ENCODE measurements at places on chromosomes 13 and 19.
A peak's percentile ranks its signal among the peaks of the same experiment; 100 is the strongest.

DNA sequence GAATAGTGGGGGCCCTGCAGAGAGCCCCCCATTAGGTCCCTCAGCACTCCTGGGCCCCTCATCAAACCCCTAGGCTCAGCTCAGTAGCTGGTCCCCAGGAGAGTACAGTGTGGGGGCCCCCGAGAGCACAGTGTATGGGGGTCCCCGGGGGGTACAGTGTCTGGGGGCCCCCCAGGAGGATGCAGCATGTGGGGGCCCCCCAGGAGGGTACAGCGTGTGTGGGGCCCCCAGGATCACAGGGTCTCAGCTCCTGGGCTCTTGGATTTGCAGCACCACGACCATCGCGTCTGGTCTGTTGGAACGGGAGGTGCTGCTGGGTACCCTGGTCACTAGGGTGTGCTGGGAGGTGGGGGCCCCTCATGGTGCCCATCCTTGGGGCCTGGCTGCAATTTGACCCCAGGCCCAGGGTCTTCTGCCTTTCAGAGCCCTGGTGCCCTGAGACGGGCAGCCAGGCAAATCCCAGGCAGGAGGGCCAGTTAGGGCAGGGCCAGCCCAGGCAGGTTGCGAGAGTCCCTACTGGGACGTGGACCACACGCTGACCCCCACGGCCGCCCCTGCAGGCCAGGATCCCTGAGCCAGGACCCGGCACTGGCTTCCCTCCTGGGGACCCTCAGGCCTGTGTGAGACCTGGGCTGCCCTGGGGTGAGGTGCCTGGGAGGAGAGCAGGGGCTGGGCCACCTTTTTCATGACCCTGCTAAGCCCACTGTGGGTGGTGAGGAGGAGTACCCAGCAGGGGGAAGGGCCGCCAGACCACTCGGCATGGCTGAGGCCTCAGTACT lies 13.6 kb downstream of the CBARP start:
- no peak for DNase-seq

- no peak for DNase-seq
Observed at GRCh38 chr13:84684804-84685203, 802.5 kb upstream of the SLITRK1 start.

- no peak for DNase-seq
Observed at GRCh38 chr13:21641629-21642028, 29.2 kb upstream of the FGF9 start.

DNA sequence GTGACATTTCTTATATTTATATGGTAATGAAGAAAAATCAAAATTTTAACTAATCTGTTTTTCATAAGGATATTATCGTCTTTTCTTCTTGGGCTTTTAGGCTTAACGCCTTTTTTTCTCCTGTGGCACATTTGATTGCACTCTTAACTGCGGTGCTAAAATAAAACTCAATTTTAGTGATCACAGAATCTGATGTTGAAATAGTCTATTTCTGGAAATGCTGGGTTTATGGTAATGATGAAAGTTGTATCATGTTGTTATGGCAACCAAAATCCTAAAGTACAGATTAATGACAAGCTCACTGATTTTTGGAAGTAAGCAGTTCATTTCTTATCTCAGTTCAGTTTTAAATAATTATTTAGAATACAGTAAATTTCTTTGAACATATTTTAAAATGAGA lies 85.3 kb downstream of the COG6 start:
- no peak for DNase-seq

- no peak for DNase-seq
Observed at GRCh38 chr13:49836516-49836915, 44.0 kb upstream of the KPNA3 start.

DNA sequence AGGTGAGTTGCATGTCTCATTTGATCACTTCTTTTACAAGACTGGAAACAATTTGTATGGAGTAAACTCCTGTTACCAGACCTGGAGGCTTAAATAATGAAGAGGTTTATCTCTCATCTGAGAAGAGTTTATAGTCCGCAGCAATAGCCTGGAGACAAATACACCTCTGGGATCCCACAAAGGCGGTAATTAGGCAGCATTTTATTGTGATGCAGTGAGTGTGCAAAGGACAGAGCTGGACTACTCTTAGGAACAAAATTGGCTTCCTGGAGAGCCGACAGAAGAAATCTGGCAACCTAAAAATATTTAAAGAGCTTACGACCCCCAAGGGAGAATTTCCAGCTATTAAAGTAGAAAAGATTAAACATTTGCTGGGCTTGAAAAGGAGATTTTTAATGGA lies 11.8 kb upstream of the KATNAL1 start:
- no peak for DNase-seq

- no peak for DNase-seq
Observed at GRCh38 chr19:4556597-4557127, 2.8 kb downstream of the SEMA6B start.

DNA sequence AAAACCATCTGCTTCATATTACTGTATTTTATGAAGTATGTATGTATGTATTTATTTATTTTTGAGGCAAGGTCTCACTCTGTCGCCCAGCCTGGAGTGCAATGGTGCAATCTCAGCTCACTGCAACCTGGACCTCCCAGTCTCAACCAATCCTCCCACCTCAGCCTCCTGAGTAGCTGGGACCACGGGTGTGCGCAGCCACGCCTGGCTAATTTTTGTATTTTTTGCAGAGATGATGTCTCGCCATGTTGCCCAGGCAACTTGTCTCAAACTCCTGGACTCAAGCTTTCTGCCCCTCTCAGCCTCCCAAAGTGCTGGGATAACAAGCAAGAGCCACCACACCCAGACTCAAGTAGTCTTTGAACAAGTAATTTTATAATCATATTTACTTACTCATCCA lies 5.5 kb downstream of the KATNAL1 start:
- peak; percentile 29 for DNase-seq

DNA sequence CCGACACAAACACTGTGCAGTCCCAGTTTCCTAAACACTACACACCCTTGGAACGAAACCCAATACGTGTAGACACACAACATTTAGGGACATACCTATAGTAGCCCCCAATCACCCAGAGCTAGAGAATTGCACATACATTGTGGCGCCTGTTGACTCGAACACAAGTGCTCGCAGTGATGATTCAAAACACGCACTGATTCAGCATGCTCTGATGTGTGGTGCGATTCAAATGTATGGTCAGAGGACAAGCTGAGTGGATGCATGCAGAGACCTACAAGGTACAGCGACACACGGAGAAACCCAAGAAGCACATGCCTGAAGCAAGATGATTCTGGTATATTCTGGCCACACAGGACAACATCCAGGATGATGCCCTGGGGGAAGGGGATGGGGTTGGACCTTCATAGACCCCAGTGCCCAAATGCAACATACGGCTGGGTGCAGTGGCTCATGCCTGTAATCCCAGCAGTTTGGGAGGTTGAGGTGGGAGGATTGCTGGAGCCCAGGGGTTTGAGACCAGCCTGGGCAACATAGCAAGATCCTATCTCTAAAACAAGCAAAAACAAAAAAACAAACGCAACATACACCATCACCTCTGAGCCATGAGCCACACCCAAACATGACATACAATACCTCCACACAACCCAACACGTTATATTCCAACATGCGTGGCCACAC lies 997 bp upstream of the KCNN4 start:
- DNase-seq, result no peak

DNA sequence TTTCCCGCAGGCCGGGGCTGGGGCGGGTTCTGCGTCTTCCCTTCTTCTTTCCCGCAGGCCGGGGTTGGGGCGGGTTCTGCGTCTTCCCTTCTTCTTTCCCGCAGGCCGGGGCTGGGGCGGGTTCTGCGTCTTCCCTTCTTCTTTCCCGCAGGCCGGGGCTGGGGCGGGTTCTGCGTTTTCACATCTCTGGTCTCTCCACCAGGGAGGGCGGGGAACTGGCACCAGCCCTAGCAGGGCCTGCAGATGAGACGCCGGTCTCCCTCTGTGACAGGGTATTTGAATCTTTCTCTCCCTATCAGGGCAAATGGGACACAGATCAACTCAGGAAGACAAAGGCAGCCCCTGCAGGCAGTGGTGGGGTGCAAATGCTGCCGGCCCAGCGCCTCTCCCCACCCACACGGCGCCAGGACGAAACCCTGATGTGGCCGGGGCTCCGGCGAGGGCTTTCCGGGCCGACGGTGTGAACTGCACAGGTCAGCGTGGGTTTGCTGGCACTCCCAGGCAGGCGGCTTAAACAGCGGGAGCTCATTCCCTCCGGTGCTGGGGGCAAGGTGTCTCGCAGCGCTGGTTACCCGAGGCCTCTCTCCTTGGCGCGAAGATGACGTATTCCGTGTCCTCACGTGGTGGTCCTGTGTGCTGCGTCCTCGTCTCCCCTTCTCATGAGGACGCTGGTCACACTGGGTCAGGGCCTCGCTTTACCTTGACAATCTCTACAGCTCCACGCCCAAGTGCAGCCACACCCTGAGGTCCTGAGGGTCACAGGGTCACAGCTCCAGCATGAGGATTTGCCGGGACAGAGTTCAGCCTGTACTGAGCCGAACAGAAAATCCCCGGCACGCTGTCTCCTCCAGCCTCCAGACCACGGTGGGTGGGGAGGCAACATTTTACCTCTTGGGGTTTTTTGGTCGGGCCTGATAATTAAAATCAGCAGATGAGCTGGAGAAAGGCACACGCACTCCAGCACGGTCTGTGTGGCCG lies 717 bp upstream of the C13orf46 start:
- no peak for DNase-seq

DNA sequence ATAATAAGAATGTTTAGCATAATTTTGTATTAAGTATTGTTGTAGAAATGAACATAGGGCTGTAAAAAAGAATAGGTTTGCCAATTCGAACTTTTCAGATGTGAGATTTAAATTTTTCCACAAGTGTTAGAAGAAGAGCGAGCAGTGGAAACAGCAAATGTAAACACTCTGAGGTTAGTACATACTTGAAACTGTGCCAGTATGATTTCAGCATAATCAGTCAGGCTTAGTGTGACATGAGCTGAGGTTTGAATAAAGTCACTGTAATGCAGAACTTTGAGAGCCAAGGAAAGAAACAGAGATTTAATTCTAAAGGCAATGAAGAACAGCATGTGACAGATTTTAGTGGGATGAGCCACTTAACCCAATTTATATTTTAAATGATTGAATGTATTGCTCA lies 2166.4 kb downstream of the PCDH9 start:
- DNase-seq, result no peak

DNA sequence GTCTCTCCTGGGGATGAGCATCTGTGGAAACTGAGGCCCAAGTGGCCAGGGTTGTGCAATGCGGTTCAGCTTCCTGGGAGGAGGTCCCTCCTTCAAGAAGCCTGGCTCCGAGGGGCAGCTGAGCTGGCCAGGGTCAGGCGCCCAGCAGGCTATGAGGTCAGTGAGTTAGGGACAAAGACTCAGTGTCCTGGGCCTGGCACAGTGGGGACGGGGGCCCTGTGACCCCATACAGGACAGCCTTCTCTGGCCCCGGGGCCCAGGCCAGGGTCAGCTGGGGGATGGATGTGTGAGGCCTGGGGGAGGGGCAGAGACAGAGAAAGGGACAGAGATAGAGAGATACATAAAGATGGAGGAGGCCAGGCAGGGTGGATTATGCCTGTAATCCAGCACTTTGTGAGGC lies 3.0 kb upstream of the IL12RB1 start:
- no peak for DNase-seq

- DNase-seq, result peak; percentile 46
Observed at GRCh38 chr19:18390065-18390907, 4.3 kb downstream of the GDF15 start.

DNA sequence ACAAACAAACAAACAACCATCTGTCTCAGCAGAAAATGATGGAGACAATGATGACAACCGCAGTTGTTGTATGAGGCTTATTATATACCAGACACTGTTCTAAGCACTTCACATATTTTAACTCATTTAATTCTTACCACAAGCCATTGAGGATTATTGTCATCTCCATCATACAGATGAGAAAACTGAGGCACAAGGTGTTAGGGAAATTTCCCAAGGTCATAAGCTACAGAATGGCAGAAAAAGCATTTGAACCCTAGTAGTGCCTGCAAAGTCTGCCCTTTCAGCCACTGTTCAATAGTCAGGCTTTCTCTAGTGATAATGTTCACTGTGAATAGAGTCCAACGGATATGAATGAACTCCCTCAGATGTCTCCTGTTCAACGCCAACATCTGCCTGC lies 60.1 kb downstream of the GPALPP1 start:
- DNase-seq, result no peak

- no peak for DNase-seq
Observed at GRCh38 chr19:10118960-10119359, 739 bp downstream of the EIF3G start.

GRCh38 chr19:17107546-17108452 lies 32.2 kb downstream of the MYO9B start:
- peak; percentile 96 for DNase-seq

- no peak for DNase-seq
Observed at GRCh38 chr13:88339271-88339741, 668.1 kb downstream of the SLITRK5 start.

GRCh38 chr19:1068009-1069001 lies 1.3 kb downstream of the ARHGAP45 start:
- DNase-seq, result no peak

DNA sequence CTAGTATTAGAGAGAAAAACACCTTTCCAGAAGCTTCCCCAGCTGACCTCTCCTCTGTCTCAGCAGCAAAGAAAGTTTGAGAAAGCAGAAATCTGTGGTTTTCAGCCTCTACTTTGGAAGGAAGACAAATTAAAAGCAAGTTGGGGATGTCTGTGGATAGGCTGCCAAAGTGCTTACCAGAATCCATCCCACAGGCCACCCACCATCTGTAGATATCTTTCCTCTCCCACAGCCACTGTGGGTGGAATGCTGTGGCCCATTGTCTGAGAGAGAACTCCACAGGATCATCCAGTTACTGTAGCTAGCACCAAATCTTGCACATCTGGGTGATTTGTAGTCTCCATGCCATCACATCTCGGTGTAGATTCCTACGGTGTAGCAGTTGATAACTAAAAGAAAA lies 133.5 kb downstream of the DNAJC15 start:
- DNase-seq, result no peak

- no peak for DNase-seq
Observed at GRCh38 chr19:42301646-42302203, at the start of gene PRR19. PRR19 (plus strand) TSS chr19:42302132; CDS start chr19:42309585, 7,453 bp downstream.

DNA sequence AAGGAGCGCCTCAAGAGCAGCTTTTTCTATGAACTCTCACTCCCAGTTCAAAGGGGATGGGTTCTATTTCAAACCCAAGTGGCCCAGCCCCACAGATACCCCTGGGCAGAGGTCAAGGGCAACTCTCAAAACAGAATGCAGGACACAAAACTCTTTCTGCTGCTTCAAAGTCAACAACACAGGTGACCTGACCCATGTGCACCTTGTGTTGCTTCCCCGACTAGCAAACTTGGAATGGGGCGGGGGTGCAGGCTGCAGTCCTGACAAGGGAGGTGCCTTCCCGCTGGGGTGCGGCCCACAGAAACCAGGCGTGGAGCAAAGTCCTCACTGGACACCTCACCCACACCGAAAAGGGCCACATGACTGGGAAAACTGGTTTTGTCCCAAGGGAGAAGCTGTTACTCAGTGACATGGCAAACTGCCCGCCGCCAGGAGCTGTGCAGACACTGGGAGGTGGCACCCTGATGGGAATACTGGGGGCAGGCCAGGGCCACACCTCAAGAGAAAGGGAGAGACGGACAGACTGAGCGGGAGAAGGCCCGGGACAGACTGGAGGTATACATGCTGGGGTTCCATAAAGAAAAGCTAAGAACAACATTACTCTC lies 17.4 kb downstream of the ZC3H4 start:
- DNase-seq, result no peak

Data from iris pigment epithelial cell (primary cell).